ENCODE measurements at places on chromosomes 4 and X.

DNA sequence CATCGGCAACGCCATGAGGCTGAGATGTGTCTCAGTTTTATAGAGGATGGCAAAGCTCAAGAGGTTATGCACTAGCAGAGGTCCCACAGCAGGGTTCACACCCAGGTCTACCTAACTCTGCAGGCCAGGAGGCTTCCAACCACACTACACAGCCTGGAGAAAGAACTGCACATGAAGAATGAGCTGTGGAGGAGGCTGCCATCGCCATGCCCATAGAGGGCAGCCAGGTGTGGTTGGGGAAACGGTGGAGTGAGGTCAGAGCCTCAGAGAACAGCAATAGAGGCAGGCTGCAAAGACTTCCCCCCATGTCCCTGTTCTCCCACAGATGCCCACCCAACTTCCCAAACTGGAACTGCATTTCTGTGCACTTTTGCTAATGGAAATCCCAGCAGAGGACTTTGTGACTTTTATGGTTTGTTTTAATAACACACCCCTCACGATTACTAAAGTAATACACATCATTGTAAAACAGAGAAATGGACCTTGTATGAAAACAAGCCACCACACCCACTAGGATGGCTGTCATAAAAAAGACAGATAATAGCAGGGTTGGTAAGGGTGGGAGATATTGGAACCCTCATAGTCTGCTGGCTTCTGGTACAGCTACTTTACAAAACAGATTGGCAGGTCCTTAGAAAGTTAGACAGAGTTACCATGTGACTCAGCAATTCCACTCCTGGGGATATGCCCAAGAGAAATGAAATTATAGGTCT, 58.9 kb upstream of the PROM1 start:
- no peak for DNase-seq

- no peak for DNase-seq
These were observed 97.9 kb downstream of the NEUROG2 start for GRCh38 chr4:112418092-112418491.

DNA sequence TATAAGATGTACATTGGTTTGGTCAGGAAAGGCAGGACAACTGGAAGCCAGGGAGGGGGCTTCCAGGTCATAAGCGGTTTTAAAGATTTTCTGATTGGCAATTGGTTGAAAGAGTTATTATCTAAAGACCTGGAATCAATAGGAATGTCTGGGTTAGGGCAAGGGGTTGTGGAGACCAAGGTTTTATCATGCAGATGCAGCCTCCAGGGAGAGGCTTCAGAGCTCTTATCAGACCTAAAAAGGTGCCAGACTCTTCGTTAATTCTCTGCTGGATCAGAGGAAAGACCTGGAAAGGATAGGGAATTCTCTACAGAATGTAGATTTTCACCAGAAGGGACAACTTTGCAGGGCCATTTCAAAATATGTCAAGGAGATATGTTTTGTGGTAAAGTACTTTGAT, 62.8 kb downstream of the BEX3 start:
- no peak for DNase-seq

DNA sequence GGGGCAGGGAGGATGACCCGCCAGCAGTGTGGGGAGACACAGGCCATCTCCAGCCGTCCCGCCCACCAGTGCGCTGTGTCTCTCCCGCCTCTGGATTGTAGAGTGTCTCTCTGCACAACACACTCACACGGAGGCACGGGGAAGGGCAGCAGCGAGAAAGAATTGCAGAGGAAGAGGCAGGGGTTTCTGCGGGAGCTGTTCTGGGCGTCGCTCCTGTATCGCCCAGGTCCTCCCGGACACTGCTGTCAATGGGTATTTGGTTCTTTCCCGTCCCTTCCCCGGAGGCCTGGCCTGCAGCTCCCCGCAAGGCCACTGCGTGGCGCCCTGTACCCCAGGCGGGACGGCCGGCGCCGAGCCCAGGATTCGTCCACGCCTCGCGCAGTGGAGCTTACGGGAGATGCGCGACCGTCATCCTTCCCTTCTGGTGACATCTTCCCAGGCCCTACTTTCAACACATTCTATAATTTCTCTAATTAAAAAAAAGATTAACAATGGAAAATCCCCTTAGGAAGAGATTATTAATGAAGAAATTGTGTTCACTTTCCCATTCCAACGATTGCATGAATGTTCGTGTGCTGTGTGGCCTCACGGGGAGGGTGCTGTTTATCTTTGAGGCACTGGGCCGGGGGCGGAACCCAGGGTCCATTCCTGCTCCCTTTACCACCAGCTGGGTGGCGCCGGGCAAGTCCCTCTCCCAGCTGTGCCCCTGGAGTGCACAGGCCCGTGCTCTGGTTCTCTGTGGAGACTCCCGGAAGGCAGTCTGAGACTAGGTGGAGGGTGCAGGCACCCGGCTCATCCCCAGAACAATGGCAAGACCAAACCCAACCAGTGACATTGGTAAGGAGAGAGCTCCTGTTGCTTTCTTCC, 95.7 kb downstream of the CPZ start:
- DNase-seq, result no peak

DNA sequence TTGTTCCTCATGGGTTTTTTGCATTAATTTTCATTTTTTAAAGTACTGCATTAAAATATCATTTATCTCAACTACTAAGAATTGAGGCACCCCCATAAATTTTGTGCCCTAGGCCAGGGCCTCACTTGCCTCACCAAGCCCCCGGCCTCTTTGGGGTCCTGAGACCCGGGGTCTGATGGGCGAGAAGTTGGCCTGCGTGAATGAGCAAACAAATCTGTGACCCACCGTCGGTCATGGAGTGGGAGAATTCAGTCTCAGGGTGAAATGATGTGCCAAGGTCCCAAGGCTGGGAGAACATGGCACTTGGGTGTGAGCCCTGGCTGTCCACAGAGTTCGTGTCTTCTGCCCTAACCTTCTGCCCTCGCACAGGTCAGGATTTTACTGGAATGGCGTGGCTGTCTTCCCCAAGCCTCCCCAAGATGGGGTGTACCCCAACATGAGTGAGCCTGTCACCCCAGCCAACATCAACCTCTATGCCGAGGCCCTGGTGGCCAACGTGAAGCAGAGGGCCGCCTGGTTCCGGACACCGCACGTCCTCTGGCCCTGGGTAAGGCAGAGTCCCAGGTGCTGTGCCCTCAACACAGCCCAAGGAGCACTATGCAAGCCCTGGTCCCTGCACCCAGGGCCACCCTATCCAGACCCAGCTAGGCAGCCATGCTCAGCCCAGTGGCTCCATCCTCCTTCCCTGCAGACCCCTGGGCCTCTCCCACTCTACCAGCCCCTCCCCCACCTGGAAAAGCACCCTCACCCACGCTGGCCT, 18.0 kb downstream of the MAN2B2 start:
- DNase-seq, result no peak

Data from NCI-H1694 (cell line).